ENCODE measurements at places on chromosomes 16 and 17.

GRCh38 chr17:63696381-63696961 is 3.5 kb downstream of the LIMD2 start:
- no peak for DNase-seq

DNA sequence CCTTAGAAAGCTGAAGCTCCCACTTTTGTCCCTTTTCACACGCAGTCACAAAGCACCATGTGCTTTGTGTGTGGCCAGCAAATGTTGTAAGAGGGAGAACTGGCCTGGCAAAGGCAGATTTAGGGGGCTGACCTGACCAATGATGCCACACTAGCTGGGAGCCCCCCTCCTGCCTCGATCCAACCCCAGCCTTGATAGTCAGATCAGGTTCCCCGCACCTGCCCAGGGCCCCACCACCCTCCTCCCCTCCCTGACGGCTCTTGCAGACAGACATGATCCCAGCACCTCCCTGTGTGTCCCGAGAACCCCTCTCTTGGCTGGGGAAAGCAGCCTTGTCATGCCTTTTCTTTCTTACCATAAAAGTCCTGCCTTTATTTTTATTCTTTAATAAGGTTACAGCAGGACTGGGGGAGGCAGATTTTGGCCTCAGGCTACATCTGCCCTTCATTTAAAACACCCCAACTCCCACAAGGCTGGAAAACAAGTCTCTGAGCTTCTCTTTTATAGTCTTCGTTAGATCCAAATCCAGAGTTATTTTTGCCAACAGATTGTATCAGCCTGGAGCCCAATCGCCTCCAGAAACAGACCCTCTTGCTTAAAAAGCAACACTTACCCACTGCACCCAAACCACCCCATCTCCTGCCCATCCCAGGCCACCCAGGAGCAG is 201.8 kb upstream of the CDH5 start:
- no peak for DNase-seq

GRCh38 chr17:47996201-47996600 is 25.3 kb downstream of the CDK5RAP3 start:
- DNase-seq, result no peak

DNA sequence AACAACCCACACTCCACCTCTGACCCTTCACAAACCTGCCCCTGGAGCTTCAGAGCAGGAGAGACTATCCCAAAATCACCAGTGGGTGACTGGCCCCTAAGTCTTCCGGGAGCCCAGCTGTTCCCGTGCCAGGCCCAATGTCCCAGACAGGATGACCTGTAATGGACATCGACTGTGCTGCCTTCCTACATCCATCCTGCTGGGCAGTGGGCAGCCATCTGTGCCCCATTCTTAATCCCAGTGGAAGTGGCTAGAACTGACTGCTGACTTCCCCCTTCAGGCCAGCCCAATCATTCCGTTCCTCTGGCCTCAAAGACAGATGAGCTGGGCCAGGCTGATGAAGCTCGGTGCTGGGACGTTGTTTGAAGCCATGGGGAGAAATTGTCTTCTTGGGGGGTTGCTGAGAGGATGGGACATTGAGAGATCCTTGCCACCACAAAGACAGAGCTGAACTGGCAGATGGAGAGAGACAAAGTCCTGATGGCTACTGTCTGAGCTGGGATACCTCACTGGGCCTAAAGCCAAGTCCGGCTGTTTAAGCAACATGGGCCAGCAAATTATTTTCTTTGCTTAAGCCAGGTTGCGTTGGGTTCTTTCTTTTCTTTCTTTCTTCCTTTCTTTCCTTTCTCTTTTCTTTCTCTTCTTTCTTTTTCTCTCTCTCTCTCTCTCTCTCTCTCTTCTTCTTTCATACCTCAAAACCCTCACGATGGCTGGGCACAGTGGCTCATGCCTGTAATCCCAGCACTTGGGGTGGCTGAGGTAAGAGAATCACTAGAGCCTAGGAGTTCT is 17.9 kb upstream of the ALOX15B start:
- DNase-seq, result no peak

GRCh38 chr17:70353408-70354092 is 184.2 kb downstream of the KCNJ2 start:
- no peak for DNase-seq

GRCh38 chr16:68375801-68376536 is 65.2 kb downstream of the PRMT7 start:
- DNase-seq, result no peak

DNA sequence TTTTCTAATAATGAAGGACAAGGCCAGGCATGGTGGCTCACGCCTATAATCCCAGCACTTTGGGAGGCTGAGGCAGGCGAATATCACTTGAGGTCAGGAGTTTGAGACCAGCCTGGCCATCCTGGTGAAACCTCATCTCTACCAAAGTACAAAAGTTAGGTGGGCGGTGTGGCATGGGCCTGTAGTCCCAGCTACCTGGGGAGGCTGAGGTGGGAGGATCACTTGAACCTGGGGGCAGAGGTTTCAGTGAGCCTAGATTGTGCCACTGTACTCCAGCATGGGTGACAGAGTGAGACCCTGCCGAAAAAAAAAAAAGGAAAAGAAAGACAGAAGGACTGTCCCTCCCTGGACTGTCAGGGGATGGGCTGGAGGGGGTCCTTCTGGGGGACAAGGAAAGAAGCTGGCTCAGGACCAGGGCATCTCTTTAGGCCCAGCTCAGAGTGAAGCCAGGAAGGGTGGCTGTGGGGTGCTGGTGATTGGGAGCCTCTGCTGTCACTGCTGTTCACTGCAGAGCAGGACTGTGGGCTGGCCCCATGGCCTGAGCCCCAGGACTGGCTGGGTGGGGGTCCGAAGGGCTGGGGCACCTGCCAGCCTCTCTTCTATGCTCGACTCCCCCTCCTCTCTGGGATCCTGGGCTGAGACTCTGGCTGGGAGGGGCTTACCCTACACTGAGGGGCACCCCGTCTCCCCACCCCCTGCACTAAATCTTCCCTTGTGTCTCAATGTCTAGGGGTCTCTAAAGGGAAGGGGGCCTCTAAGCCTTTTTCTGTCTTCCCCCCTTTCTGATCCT is 909 bp upstream of the ARHGAP23 start:
- no peak for DNase-seq

DNA sequence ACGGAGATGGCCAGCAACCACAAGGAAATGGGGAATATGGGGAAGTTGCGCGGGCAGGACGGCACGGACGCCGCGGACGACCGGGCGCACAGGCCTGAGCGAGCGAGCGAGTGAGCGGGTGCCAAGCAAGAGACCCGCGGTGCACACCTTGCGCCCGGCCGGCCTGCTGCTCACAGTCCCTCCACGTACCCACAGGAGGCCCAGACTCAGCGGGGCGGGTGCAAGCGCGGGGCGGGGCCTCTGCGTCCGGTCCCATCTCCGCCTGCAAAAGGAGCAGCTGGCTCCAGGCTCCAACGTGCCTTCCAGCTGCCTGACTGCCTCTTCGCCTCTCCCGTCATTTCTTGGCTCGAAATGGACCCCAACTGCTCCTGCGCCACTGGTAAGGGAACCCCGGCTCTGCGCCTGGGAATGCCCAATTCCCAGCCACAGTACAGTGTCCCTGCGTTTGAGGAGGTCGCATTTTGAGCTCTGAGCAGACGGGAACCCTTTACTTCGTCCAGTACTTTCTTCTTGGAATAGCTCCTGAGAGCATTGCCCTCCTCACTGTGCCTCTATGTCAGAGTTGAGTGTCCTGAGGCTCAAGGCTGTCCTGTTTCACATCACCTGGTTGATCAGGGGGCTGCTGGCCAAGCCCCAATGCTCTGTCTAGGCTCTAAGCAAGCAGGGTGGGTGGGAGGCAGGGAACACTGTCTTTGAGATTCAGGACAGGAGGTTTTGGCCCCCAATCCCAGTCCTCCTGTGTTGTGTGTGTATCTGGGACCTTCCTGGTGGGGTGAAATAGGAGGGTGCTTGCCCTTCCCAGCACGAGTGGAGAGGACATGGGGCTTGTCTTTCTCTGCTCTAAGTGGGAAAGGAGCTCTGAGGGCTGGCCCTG is 8.1 kb upstream of the MT1E start:
- no peak for DNase-seq

DNA sequence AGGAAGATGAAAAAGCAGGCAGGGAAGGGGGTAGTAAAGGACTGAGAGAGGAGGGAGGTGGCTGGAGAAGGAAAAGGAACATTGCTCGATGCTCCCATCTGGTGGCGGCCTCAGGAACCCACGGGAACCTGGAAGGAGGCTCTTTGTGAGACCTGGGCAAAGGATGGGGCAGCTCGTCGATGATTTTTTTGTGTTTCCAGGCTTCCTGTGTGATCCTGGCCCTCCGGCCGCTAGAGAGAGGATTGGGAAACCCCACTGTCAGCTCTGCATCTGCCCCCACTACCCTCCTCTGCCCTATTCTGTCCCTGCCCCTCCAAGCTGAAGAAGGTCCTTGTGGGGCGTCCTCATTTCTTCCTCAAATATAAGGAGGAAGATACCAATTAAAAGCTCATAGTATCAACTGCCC is 6.6 kb downstream of the WFIKKN2 start:
- no peak for DNase-seq

DNA sequence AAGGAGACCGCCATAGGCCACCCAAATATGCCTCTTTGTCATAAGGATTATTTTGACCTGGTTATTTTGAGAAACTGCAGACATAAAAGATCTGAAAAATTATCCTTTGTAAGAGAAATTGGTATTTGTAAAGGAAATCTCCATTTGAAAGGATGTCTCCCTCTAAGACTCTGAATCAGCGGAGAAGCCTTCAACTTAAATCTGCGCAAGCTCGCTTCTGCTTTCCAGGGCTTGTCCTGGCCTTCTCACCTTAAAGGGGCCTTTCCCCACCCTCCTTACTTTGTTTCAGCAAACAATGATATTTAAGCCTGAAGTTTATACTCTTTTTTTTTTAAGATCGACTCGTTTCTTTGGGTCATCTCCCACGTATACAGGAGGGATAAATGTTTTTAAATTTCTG is 34.5 kb downstream of the HSBP1 start:
- no peak for DNase-seq

Data from NCI-H187 treated with DMSO at 0.1 percent for 48 hours (cell line).